Urinary bladder (tissue), 4 donors: ENCODE measurements at places on chromosomes 3 and 15. TPM values are rescaled to one million over a fixed set of nuclear protein-coding genes. Genes with fewer than 3 reads are reported as not detected.

DNA sequence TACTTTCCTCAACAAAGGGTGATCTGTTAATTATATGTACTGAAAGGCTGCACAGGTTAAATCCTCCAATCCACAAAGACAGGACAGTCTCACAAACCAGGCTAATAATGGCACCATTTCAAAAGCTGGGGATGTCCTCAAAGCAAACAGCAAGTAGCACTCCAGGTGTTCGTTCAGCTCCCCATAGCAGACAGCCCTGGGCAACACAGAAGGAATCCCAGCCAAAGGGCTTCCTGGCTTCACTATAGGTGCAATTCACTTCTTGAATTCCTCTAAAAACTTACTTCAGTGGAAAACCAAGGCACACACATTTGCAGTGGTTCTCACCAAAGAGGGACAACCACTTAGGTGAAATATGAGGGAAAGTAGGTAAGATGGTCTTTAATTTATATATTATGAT is 166.7 kb downstream of the CTNNB1 start:
- no peak for DNase-seq

DNA sequence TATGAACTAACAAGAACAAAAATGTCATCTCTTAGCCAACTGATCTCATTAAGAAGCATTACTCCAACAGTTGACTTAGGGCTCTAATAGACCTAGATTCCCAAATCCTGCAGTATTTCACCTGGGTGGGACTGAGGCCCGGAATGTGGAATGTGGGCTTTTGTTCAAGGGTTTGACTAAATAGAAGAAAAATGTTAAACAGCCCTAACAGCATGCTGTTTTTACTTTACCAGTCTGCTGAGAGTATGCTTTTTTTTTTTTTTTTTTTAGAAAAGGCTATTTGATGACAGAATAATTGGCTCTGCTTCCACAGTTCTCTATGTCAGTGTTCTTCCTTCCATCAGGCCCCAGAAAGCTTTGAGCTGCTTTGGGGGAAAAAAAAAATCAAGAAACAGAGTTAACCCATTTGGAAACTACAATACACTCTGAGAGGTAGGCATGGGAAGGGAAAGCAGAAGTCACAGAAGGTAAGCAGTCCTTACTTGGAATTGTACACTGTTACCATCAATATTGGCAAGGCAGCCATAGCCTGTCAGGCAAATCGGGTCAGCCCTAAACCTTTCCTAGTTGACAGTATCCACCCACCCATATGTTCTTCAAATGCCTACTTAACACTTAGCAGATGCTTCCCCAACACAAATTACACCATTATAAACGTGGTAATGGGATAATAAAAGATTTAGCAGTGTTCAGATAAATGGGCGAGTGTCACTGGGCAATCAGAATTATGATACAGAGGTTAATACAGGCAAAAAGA is 224.2 kb downstream of the CNTN3 start:
- DNase-seq = no peak

GRCh38 chr15:53882311-53882710 is 95.9 kb upstream of the UNC13C start:
- DNase-seq = no peak

Gene FGF12
- total RNA-seq = 4.5 TPM

DNA sequence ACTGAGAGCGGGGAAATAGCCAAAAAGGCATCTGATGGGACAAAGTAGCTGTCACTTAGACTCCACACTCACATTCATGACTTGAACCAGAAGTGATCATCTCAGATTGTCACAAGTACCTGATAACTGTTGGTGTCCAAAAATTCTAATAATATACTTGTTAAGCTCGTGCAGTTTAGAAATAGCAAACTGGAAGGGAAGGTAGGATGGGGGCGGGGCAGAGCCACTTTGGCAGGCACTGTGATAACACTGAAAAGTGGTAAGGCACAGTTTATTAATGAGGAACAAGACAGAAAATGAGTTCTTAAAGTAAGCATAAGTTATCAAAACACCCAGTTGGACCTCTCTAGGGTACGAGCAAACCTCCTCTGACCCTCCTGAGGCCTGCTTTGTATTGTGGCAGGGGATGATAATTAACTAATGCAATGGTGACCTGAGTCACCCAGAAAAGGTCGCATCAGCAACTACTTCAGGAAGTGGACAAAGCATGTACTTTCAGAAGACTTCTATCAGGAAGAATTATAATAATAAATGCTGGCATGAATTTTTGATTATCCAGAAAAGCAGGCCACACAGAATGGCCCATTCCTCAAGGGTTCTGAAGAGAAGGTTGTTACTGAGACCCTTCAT is 54.4 kb downstream of the ADCY5 start:
- DNase-seq = no peak

Gene FBXW12
- 0.32 TPM for total RNA-seq

Gene TRAIP
- total RNA-seq = 6.8 TPM

GRCh38 chr3:39196671-39197356 is 4.4 kb upstream of the XIRP1 start:
- no peak for DNase-seq

Gene NR2E3
- total RNA-seq = 2.3 TPM

DNA sequence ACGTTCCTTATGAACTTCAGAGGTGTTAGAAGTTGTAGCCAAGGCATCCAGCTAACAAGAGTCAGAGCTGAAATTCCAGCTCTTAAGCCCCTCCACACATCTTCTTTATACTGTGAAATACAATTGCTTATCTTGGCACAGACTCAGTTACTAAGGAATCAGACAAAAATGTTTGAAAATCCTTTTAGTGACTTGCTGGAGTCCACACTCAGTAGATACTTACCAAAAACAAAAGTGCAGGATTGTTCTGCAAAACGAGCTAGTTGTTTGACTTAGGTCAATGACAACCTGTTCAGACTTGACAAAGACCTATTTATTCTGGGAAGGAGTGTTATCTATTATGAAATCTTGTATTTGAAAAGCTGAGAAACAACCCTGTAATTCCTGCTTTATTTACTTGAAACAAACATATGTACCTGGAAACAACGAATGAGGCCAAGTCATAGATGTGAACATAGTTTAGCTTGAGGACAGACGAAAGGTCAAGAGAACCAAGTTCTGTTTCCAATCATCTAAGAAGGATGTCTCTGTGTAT is 38.5 kb downstream of the B3GNT5 start:
- peak; percentile 58 for DNase-seq

- DNase-seq = no peak
These were observed 9.8 kb downstream of the NR2F2 start for GRCh38 chr15:96340348-96340597.

GRCh38 chr3:113272385-113272779 is 61.0 kb downstream of the BOC start:
- DNase-seq = no peak

GRCh38 chr15:27679731-27680471 is 419.2 kb downstream of the OCA2 start:
- DNase-seq = peak; percentile 66

DNA sequence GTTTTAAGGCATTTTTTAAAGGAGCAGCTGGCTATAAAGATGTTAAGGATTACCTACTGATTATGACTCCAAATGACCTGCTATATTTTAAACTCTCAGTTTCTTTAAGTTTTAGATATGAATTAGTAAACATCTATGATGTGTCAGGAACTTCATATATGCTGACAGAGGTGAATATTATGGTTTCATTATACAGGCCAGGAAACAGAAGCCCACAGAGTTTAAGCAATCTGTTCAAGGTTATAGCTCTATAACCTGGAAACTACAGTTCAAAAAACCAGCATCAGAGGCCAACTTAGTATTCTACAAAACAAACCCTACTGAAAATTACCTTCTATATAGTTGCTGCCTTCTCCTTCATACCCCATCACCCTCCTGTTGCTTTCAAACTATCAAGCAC is 17.4 kb downstream of the PLSCR4 start:
- DNase-seq = no peak

DNA sequence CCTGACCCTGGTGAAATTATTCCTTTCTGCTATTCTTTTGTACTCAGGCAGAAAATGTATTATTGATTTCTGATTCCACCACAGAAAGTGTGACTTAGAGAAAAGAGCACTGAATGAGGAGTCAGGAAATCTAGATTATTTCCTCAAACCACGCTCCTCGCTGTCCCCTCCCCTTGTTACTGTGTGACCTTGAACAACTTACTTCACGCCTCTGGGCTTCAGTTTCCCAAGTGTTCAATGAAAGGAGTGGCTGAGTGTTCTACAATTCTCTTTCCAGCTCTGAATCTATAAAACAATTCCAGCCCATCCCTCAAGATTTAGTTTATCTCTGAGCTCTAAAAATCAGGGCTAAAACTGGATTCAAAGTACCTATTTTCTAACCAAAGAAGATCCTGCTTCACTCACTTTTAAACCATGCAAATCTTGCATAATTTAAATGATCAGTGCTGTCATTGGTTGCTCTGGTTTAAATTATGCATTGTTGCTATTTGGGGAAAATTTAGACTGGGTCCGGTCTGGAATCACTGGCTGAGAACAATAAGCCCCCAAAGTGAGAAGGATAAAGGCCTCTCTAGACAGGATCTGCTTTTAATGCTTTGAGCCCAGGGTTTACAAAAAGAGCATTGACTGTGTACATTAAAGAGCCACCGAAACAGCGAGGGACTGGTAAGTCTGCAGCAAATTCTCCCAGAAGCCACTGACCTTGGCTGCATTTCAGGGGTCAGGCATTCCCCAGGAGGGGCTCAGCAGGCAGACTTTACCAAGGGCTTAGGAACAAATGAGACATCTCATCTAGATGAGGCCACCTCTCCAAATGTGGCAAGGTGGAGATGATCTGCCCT is 3.2 kb downstream of the TNIK start:
- no peak for DNase-seq

- DNase-seq = no peak
These were observed 394.5 kb upstream of the DPPA4 start for GRCh38 chr3:109731639-109732473.

Gene IL5RA
- 0.69 TPM for total RNA-seq

DNA sequence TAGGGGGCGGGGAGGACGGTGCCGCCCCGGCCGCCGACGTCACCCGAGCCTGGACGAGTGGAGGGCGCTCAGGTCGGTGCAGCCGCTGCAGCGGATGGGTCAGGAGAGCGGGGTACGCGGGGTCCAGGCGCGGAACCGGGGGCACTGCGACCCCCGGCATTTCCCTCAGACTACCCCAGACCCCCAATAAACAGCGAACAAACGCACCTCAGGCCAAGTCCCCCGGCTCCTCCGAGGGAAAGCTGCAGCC is 78.9 kb downstream of the IQSEC1 start:
- DNase-seq = no peak

GRCh38 chr3:82000773-82001172 is 239.3 kb upstream of the GBE1 start:
- no peak for DNase-seq

DNA sequence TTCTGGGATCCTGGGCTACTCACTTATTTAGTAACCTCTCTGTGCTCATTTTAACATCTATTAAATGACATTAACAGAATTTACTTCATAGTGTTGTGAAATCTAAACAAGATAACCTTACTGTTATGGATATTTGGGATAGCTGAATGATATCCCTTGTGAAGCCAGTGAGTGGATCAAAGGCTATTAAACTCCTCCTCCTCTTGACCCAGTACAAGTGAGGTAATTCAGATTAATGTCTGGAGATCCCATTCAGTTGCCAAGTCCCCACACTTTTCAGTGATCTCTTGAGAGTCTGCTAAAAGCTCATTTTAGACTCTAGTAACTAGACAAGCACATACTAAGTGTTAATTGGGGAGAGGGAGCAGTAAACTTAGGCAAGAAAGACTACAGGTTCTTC is 2.5 kb upstream of the ANKRD28 start:
- no peak for DNase-seq

Gene SEMA6D
- 35.6 TPM for total RNA-seq

DNA sequence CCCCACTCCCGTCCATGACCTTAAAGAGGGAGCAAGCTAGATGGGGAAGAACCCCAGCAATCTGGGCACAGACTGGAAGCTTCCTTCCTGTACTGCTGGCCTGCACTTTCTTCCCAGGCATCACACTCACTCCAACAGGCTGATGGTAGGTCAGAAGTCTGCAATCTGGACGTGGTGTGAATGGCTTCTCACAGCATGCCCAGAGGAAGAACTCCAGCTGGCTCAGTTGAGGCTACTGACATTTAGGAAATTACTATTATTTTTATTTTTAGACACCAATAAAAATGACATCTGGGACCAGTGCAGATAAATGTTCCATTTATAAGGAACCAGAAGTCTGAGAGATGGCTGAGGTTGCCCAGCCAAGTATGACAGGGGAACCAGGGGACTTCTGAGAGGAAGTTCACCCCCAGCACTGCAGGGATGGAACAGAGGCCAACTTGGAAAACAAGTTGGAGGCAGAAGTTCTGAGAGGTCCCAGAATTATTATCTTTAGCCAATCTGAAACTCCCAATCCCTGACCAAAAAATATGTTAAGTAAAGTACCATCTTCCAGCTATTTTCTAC is 163.8 kb upstream of the CTNNB1 start:
- DNase-seq = no peak

GRCh38 chr3:165404357-165405027 is 208.3 kb upstream of the SLITRK3 start:
- no peak for DNase-seq
